ENCODE measurements at places on chromosomes 3 and 15. TPM values are rescaled to one million over a fixed set of nuclear protein-coding genes. Genes with fewer than 3 reads are reported as not detected.

Gene TMEM44
- total RNA-seq, result 3.3 TPM

Gene CAMK2N2
- not detected for total RNA-seq

DNA sequence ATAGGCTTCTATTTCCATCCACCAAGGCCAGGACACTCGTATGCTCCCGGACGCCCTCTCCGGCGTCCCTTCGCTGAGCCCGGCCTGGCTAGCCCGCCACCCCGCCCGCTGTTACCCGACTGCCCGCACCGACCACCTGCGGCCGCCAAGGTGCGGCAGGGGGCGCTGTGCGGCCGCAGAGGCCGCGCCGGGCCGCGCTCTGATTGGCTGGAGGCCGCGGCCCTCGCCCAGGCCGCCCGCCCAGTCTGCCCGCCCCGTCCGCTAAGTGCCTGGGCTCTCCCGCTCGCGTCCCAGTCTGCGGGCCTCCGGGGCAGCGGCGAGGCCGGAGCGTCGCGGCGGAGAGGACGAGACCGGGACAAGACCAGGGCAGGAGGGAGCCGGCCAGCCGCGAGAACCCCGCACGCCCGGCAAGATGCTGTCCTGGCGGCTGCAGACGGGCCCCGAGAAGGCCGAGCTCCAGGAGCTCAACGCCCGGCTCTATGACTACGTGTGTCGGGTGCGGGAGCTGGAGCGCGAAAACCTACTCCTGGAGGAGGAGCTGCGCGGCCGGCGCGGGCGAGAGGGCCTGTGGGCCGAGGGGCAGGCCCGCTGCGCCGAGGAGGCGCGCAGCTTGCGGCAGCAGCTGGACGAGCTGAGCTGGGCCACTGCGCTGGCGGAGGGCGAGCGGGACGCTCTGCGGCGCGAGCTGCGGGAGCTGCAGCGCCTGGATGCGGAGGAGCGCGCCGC is at the start of gene SYNM:
Gene SYNM, plus strand, starts transcription at position 293 of the 726 bp plus-strand sequence. Its CDS starts 120 bp downstream, at position 413.
- H3K36me3 ChIP-seq, result no peaks in the 10 kb centered on the region
- H3K27ac ChIP-seq, result peak within 1 kb of the TSS; percentile 97
- H3K27me3 ChIP-seq, result no peaks in the 10 kb centered on the region
- peaks cover 49% of the 10 kb centered on the region for H3K4me1 ChIP-seq

GRCh38 chr15:64246364-64247189 is 83.8 kb upstream of the PPIB start:
- H3K4me3 ChIP-seq, result no peak overlapping the region
- H3K27ac ChIP-seq, result no peak overlapping the region
- no peak for DNase-seq
- H3K4me1 ChIP-seq, result peaks cover 29% of the 10 kb centered on the region

Data from esophagus muscularis mucosa (tissue), 4 donors.